SK-N-DZ (cell line): ENCODE measurements at places on chromosomes 2 and 18.

- DNase-seq = no peak
Observed at GRCh38 chr2:230816735-230817134, 48.0 kb upstream of the ITM2C start.

- peak; percentile 49 for DNase-seq
Observed at GRCh38 chr2:105518897-105519296, 120.0 kb upstream of the FHL2 start.

DNA sequence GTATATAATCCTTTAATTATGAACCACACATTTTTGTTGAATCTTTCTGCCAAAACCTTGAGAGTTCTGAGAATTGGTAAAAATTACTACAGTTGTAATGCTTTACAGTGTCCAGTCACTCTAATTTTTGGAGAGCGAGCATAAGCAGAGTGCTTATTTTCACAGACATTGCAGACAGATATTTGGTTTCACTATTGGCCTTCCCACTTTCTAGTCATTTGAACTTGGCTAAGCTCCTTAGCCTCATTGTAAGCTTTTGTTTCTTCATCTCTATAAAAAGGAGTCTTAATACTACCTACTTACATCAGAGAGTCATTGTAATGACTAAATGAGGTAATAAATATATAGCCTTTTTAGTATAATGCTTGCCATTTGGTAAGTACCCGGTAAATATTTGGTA lies 80.4 kb downstream of the LCLAT1 start:
- no peak for DNase-seq

DNA sequence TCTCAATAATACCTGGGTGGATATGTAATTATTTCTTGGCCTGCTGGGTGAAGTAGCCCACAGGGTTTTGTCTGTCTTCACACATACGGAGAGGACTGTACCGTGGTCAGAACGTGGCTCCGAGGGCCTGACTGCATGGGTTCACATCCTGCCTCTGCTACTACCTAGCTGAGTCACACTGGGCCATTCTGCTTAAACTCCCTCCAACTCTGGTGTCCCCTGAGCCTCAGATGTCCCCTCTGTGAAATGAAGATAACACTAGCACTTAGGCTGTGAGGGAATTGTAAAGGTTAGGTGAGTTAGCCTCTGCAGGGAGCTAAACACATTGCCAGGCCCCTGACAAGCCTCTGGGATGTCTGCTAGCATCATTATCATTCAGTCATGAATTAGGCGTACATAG lies 120.1 kb upstream of the NABP1 start:
- DNase-seq = no peak

DNA sequence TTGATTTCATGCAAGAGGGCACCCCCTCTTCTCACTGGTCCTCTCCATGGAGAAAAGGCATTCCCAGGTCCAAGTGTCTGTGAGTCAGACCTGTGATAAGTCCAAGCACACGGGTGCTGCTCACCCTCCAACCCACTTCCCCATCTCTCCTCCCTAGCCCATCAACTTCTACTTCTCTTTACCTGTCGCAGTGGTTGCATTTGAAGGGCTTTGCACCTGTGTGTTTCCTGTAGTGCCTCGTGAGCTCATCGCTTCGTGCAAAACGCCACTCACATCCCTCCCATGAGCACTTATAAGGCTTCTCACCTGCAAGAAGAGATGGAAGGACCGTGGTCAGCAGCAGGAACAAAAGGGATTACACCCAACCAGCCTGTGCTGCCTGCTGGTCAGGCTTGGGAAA lies 77.5 kb downstream of the KLF7 start:
- DNase-seq = no peak
